ENCODE measurements at places on chromosomes 7 and 10.

DNA sequence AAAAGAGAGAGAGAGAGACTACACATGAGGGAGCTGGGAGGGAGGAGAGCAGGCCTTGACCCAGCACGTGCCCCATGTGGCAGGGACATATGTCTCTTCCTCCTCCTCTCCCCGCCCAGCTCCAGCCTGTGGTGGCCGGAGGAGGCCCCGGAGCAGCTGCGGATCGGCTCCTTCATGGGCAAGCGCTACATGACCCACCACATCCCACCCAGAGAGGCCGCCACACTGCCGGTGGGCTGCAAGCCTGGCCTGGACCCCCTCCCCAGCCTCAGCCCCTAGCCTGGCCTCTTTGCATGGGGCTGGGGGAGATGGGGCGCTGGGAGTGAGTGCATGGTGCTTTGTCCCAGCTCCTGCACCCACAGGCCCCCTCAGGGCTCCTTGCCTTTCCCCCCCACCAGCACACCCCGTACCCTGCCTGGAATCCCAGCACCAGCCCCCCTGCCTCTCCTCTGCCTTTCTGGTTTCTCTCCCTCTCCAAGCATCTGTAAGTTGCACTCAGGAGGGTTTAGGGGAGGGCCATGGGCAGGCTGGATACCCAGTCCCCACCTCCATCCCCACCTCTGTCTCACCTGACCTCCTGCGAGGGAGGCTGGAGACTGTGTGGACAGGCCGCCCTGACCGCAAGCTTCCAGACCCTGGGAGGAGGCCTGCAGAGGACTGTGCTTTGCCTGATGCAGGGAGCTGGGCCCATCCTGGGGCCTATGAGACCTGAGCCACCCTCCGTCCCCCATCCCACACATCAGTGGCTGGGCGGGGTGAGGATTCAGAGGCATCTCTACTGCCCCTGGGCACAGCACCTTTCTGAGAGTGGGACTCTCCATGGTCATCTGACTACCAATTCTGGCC, 4.8 kb downstream of the UPK3B start:
- DNase-seq, result no peak

GRCh38 chr10:82378146-82378545, 503.2 kb downstream of the NRG3 start:
- no peak for DNase-seq

DNA sequence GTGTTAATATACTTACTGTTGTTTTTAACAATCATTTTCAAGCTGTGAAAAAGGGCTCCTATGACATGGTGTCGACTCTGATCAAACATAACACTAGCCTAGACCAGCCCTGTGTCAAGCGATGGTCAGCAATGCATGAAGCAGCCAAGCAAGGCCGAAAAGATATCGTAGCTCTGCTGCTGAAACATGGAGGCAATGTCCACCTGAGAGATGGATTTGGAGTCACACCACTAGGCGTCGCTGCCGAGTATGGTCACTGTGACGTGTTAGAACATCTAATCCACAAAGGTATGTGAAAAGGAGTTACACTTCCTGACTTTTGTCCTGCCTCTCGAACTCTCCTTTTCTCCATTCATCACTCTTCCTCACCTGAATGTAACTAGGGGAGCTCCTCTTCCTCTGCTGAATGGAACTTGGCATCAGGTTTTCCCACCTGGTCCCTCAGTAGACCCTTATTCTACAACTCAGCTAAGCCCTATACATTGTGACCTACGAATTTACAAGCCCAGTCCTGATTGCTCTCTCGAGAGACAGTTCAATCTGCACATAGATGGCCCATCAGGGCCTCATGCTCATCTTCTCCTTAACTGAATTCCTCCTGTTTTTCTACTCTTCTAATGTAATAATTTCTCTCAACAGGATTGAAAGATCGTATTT, 23.0 kb downstream of the ASB15 start:
- DNase-seq, result peak; percentile 71

GRCh38 chr7:95330961-95331337, 6.6 kb upstream of the PON1 start:
- DNase-seq, result no peak

DNA sequence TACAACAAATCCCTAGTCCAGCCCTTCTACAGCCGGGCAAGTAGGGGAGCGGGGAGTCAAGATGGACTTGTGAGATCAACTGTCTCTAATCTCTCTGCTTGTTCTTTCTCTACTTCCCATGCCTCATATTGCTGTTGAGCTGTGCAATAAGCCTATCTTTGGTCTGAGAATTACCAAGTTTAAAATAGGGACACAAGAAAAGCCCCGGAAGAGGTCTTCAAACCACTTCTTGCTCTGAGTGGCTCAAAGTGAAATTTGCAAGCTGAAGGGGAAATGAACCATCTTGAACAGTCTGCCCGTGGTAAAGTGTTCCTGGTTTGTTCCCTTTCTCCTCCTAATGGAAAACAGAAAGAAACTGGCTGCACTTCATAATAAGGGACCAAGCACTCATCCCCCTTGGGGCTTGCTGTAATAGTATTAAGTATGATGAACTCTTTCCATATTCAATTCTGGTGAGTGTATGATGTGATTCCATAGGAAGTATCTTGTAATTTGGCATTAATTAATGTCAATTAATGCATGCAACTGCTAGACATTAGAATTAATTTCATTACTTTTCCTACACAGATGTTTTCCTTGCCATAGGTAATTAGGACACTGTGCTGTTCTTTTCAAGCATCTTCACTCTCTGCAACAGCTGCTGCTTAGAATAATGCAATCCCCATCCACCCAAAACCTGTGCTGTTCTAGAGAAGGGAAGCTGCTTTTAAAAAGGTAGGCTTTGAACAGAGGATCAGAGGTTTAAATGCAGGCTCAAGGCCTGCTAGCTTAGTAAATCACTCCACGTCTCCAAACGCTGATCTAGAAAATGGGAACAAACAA, 449.6 kb downstream of the SORCS1 start:
- DNase-seq, result no peak

DNA sequence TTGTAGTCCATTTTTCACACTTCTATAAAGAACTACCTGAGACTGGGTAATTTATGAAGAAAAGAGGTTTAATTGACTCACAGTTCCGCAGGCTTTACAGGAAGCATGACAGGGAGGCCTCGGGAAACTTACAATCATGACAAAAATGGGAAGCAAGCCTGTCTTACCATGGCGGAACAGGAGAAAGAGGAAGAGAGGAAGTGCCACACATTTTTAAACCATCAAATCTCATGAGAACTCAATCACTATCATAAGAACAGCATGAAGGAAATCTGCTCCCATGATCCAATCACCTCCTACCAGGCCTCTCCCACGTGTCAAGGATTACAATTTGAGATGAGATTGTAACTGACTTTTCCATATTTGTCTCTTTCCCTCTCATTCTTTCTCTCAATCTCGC, 9.3 kb upstream of the PNPLA8 start:
- peak; percentile 62 for DNase-seq

- DNase-seq, result peak; percentile 10
Measured at GRCh38 chr10:32273336-32273735, 73.6 kb downstream of the EPC1 start.

DNA sequence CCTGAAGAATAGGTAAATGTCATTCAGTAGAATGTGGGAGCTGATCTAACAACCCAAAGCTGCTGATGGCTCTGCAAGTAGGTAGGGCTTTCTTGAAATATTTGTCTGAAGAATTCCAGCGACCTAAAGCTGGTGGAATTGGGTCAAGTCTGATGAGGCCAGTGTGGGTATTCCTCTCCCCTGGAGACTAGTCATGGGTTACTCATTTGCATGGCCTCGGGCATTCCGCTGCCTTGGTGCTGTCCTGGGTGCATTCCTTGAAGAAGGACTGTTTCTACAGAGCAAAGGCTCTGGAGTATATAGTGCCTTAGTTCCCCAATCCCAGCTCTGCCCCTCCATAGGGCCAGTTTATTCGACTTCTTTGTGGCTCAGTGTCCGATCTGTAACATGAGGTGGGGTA, 19.2 kb downstream of the PDK4 start:
- DNase-seq, result no peak

- peak; percentile 11 for DNase-seq
Measured at GRCh38 chr10:62305813-62306212, 37.2 kb upstream of the RTKN2 start.

All from suppressor macrophage (primary cell).